Fibroblast of the aortic adventitia (primary cell): ENCODE measurements at places on chromosomes 3 and 15.

DNA sequence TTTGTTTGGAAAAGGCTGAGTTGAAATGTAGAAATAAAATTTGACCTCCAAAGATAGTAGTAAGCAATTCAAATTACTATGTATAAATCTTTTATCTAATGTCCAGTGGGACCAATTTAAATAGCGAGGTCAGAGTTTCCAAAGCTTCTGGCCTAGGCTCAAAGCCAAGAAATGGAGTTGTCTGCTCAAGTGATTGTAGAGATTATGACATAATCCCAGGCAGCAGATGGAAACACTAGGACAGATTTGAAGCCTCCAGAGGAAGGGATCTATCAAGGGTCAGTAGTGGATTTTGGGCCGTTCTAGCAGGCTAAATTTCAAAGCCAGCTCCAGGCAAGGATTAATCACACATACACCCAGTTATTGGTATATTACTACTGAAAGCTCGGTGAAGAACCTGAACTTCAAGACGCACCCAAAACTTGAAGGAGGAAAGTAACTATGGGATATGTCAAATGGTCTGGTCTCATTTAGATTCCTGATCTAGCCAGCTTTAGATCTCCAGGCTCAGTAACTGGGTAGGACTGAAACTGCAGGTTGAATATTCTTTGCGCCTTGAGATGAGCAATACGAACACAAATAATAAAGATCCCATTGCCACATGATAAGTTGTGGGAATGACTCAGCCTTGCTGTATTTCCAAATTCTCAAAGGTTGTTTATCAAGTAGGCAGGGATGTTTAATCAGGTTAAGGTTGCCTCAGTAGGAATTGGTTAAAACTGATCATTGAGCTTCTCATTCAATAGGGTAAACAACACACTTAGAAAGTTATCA lies 30.9 kb upstream of the ARRDC4 start:
- no peak for DNase-seq

DNA sequence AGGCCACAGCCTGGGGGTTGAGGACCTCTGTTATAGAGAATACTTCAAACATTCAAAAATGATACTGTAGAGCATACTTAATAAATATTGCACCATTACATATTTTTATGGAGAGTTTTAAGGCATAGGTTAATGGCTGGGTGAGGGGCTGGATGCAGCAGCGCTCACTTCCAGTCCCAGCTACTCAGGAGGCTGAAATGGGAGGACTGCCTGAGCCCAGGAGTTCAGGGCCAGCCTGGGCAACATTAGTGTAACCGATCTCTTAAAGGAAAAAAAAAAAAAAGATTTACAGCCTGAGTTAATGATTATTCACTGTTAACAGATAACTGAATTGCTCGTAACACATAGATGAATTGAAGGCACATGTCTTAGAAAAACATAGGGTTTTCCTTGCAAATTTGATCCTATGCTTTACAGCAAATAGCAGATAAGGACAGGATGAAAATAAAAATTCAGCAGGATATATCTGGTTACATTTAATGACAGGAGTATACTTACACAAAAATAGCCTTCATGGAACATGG lies 282.9 kb downstream of the TBC1D5 start:
- no peak for DNase-seq

- DNase-seq, result no peak
Observed at GRCh38 chr15:100681335-100681746, 79.0 kb downstream of the ASB7 start.

- peak; percentile 85 for DNase-seq
Observed at GRCh38 chr3:15310491-15311370, 21.7 kb downstream of the SH3BP5 start.

DNA sequence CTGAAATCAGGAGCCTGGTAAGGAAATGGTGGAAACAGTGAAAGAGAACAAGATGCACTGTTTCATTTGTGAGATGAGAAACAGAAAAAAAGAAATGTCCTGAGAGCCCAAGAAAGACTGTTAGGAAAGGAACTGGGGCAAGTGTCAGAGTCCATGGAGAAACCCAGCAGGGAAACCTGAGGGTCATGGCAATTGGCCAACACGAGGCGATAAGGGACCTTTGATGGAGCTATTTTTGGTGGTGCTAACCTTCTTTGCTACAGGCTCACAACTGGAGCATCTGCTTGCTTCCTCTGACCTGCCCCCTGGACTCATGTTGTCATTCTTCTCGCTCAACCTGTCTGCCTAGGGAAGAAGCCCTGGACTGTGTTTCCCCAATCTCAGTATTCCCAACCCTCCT lies 4.2 kb upstream of the TMEM41A start:
- no peak for DNase-seq

- no peak for DNase-seq
Observed at GRCh38 chr15:70820214-70820613, 33.7 kb downstream of the LARP6 start.

DNA sequence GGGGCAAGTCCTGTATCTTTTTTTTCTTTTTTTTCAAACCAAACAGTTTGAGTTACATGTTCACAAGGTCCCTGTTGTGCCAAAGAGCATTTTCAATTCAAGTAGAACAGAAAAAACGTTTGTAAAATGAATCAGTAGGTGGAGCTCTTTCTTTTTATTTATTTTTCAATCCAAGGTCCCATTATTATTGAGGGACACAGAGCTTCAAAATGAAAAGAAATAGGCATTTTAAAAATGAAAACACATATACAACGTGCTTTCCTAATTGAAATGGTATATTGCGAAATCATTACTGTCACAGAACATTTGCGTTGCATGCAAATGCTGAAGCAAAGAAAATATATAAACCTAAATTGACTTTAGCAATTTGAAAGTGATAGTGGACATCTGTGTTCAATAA lies 711.0 kb downstream of the MECOM start:
- peak; percentile 75 for DNase-seq

DNA sequence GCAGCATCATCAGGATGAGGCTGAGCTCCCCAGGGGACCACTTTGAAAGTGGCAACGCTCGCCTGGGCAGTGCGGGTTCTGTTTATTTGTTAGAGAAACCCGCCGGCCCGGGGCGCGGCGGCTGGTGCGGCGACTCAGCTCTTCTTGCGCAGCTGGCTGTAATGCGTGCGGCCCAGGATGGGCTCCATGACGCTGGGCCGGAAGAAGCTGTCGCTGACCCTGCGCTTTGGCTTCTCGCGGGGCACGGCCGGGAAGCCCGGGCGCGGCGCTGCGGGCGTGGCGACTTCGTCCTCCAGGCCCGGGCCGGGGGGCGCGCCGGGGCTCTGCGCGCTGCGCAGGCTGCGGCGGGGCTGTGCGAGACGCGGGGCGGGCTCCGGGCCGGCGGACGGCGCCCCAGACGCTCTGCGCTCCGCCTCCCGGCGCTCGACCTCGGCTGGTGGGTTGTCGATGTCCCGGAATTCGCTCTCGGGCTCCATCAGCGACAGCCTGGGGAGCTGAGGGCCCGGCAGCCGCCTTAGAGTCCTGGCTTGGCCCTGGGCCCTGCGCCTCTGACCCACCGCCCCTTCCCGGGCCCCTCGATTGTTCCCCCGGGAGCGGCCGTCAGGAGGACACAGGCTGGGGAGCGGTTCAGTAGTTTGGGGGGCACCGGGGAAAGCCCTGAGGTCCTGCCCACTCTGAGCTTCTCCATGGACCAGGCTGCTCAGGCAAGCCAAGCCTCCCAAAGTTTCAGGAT lies 10.3 kb upstream of the KIF7 start:
- DNase-seq, result peak; percentile 53

DNA sequence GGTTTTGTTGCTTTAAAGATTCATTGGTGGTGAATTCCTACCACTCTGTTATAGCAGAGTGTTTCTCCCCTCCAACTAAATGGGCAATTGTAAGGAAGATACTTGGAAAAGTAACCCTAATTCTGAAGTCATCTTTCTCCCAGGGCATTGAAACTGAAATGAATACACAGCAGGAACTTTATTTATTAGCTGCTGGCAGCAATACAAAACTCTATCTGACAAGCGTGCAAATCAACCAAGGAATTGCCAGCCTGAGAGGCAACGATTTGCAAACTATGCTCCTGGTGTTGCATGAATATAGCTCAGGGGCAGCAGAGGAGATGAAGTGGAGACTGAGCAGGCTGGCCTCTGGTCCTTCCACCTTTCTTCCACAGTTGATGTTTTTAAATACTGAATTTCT lies 48.9 kb downstream of the CD200R1 start:
- no peak for DNase-seq

DNA sequence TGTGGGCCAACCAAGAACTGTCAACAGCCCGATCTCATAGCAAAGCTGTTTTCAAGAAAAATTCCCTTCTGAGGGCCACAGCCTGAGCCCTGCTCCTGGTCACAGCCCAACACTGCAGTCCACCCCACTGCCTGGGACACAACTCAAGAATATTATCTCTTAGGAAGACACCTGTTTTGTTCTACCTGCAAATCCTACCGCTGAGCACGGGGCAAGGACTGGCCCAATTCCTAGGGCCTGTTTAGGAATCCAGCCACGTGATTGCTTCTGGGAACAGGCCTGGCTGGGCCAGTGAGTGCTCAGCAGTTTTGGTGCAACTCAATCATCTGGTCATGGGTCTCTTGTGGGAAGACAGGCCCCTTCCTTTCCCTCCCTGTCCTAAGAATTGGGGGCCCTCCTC lies 8.3 kb downstream of the ISLR2 start:
- no peak for DNase-seq

DNA sequence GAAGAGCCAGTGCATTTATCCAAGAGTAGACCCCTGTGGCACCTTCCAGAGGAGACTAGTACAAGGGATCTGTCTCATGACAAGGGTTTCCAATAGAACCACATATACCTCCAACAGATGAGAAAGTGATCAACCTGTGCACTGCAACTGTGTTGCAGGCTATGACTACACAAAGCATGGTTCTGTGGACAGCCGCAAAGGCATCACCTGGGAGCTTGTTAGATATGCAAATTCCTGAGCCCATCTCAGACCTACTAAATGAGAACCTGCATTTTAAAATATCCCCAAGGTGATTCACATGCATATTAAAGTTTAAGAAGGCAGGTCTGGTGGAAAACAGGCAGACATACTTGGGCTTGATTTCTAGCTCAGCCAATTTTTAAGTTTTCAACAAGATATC lies 368.7 kb downstream of the FOXP1 start:
- no peak for DNase-seq

GRCh38 chr3:197365586-197365985 lies 67.2 kb upstream of the DLG1 start:
- DNase-seq, result no peak

DNA sequence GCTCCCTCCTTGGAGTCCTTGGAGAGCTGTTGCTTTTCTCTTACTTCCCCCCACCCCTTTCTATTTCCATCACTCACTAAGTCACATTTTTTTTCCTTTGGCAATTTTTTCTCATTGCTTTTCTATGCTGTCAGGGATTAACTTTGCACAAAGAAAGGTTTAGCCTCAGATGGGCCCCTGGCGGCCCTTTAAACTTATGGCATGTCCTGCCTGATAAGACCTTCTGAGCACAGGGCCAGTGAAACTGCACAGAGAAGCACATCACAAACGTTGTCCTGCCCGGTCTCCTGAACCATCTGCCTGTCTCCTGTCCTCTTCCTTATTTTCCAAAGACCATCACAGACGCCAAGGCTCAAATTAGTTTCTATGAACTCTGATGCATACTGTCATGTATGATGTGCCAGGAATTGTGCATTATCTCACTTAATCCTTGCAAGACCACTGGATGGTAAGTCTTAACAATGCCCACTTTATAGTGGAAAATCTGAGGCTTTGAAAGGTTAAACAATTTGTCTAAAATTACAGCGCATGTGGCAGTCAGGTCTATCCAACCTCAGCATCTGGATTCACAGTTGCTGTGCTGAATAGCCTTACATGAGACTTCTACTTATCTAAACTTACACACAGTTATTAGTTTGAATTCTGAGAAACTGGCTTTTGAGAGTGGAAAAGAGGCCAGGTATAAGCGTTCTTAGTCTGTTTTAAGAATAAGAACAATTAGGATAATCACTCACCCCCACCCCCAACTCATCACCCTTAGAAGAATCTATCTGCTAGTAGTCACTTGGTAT lies 648.1 kb downstream of the NTRK3 start:
- peak; percentile 20 for DNase-seq

GRCh38 chr15:77025941-77026411 lies 31.1 kb downstream of the PSTPIP1 start:
- no peak for DNase-seq

DNA sequence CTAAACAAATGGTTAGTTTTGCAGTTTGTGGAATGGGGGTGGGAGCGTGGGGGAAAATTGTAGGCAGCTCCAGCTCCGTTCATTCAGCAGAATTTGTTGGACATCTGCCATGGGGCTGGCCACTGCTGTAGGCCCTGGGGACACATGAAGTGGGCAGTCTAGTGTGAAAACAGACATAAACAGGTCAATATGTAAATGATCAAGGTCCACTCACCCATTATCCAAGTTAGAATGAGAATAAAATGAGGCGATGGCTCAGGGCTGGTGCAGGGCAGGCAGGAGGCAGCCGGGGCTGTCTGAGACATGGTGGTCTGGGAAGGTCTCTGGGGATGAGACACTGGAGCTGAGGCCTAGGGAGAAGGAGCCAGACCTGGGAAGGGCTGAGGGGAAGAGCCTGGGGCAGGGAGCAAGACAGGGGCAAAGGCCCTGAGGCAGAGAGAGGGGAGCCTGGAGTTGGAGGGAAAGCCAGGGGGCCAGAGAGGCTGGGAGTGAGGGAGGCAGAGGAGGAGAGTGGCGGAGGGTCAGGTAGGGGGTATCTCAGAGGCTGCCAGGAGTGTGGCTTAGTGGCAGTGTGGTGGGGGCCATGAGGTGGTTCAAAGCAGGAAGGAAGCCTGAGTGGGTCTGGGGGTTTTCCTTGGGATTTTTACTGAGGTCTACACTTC lies 6.2 kb upstream of the SLC6A6 start:
- DNase-seq, result no peak
